Bone marrow (tissue), 2 donors: ENCODE measurements at places on chromosomes 7 and 10.

DNA sequence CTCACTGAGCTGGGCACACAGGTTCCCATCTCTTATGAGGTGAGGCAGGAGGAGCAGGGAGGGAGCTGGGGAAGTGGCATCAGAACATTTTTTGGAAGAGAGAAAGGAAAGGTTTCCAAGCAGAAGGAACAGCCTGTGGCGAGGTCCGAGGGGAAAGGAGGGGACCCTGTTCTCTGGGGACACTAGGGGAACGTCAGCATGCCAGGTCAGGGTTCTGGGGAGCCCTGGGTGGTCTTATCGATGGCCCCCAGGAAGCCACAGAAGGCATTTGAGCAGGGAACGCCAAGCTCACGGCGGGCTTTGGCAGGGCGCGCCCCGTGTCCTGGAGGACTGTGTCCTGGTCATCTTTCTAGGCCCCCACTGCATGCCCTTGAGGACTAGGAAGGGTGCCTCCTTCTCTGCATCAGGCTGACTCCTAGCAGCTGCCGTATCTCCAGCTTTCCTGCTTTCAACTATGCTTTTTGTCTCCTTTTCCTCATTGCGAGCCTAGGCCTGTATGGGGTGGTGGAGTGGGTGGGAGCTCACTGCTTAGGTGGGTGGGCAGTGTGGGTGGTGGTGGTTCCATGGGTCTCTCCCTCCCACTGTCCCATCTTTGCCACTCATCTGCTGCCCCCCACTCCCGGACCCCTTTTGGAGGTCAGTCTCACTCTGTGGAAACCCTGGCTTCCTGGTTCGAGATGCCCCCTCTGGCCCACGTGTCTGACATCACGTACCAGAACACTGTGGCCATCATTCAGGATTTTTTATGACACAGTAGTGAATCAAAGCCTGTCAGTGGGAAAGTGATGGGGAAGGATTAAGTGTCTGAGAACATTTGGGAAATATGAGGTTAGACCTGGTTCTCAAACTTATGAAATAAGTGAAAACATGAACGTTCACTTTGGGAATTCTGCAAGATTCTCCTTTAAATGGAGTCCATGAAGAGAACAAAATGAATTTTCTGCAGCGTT, 89.1 kb downstream of the CUX1 start:
- no peak for DNase-seq

DNA sequence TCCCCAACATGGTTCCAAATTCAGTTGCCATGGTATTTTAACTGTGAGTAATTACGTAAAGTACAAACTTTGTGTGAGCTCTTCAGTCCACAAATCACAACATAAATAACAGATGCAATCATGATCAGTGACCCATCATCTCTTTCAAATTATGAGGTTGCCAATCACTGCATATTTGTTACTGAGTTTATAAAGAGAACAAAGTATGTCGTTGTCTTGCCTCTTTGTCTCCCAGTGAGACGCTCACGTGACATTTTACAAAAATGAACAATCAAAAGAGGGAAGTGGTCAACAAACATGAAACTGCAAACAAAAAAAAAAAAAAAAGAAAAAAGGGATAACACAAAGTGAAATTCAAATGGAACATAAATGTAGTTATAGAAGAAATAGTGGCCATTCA, 122.7 kb upstream of the PDSS1 start:
- peak; percentile 38 for DNase-seq

DNA sequence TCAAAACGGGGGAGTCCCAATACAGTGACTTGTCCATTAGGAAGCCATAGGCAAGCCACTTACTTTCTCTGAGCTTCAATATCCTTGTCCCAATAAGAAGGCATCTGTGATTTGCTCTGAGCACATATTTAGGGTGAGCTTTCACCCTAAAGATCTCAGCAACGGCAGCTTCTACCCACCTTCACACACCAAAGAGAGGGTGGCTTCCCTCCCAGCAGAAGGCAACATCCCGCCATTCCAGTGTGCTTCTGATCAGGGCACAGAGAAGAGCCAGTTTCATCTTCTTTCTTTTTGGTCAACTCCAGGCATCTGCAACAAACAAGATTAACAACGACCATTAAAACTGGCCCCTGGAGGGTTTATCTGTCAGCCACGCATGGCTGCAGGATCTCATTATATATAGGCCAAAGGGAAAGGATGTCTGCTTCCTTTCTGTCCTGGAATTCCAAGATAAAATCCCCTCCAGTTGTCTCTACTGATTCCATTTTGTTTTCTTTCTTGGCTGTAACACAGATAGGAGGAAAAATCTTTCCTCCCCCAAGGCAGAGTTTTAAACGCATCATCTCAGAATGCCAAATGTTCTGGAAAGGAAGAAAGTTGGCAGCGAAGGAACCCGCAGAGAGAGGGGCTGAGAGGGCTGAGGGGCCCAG, 491 bp upstream of the SH2D4B start:
- no peak for DNase-seq

DNA sequence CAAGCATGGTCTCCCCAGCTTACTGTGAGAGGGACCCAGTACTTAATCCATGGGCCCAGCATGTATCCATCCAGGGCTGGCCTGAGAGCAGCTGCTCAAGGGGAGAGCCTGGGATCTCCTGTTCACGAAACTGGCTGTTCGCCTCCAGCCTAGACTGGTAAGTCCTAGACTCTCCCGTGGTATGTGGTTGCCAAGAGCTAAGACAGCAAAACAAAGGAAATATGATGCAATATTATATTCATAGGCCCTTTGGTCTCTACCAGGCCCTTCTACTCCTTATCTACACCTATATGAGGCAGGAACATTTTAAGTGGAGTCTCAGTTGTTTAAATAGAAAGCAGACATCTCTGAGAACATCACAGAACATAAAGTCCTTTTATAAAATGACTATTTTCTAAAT, 28.9 kb upstream of the STK17A start:
- no peak for DNase-seq

DNA sequence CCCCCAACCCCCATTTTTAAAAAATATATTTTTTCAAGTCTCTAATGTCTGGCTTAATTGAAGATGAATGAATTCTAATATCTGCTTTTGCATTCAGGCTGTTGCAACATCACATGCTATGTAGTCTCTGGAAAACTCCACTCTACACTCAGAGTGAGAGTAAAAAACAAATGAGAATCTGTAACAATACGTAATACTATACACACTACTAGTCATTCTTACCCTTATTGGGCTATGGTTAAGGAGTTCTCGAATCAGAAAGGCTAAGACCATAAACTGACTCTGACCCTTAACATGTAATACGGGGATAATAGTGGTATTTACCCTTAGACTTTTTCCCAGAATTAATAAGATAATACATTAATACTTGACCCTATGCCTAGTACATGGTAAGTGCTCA, 42.9 kb upstream of the TMEM168 start:
- DNase-seq = no peak

GRCh38 chr10:28127881-28128280, 129.0 kb upstream of the ODAD2 start:
- DNase-seq = no peak
